ENCODE measurements at places on chromosomes 2 and 18. TPM values are rescaled to one million over a fixed set of nuclear protein-coding genes. Genes with fewer than 3 reads are reported as not detected.

DNA sequence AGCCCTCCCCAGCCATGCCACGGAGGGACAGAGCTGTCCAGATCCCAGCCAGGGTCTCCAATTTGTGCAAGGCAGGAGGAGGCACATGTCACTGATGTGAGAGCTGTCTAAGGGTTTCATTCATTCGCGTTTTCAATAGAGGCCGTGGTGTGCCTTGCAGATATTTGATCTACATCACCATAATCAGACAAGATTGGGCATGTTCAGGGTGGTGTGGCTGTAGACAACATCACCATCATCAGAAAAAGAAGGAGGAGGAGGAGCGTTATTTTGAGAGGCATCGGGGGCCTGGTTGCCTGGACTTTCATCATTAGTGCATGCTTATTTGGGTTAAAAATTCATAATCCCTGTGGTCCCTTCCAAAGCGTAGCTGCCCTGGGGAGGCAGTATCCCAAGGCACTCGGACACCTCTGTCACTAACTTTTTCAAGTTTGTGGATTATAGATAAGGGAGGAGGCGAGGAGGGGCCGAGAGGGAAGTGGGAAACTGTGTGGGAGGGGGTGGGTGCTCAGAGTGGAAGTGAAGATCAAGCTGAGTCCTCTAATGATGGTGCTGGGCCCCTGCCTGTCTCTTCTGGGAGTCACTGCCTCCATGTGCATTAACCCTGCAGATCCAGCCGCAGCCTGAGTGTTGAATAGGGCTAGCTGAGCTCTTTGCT, 194.1 kb downstream of the CTIF start:
- no peak for DNase-seq

DNA sequence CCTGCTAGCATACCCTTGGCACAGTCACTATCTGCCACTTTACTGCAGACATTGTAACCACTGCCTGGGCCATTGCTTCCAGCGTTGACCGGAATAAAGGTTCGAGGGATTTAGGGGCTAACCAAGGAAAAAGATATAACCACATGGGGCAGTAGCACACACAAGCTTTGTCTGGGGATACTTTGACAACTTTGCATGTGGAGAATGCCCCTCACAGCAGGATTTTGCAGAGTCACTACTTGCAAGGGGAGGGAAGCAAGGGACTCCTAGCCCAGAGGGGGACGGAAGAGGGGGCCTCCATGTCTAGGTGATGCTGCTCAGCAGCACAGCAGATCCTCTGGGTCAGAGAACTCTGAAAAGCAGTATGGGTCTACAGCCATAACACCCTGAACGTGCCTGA, 138.7 kb downstream of the SPP2 start:
- no peak for DNase-seq

- DNase-seq = no peak
Observed at GRCh38 chr2:235968616-235969324, 199.4 kb downstream of the GBX2 start.

DNA sequence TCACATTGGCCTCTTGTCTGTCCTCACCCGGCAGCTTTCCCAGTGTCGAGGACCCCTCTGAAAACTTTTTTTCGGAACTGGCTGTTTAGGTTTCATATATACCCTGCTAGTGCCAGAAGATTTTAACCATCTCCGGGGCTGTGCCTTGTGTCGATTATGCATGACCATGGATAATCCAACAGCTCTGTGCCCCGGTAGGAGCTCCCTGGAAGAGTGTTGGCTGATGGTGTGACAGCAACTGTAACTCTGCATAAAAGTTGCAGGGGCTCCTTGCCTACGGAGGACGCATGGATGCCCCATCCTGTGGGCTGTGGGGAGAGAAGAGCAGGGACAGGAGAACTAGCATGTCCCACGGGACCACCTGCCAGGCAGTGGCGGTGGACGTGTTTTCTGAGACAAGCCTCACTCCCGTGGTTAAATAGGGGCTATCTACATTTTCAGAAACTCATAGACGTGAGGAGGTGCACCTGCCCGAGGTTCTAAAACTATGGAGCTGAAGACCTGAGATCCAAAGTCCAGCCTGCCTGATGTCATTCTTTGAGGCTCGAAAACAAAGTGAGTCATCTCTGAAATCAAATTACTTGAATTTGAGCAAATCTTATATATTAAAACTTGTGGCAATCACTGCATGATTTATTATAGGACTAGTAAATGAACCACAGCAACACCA, 437.2 kb upstream of the HS6ST1 start:
- no peak for DNase-seq

- DNase-seq = no peak
Observed at GRCh38 chr2:191802180-191802579, 44.7 kb downstream of the CAVIN2 start.

DNA sequence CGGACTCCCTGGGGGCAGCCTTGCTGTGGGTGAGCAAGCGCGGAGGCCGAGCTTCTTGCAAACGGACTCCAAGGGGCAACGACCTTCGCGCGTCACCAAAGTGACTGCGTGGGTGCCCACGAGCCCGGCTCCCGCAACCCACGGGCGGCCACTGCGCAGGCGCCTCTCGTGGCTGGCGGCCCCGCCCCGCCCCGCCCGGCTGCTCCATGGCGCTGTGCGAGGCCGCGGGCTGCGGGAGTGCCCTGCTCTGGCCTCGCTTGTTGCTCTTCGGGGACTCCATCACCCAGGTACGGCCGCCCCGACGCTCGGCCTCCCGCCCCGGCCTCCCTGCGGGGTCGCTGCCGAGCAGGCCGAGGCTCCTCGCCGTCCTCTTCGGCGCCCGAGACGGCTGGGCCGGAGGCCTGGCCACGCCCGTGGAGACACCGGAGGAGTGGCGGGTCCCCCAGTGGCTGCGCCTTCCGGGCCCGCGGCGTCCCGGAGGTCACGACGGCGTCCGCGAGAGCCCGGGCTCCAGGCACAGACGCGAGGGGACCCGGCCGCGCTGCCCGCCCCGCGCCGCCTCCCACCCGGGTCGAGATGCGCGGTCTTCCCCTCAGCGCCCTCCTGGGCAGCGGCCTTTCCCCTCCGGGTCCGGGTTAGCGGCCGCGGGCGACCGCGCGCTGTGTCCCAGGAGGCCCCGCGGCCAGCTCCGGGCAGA, at the start of gene IAH1:
TSS of gene IAH1 (plus strand) at position 191 of the 697 bp plus-strand sequence. CDS start at position 207, 16 bp downstream.
- peak; percentile 31 for DNase-seq

Gene SERPINB2
- 0.10 TPM for polyA plus RNA-seq

Gene PAX3
- 0.12 TPM for polyA plus RNA-seq

Gene PLB1
- polyA plus RNA-seq = 1.2 TPM

Gene LOXHD1
- polyA plus RNA-seq = 1.4 TPM

Measured in left kidney (tissue), 8 donors.